Activated naive CD4-positive, alpha-beta T cell (primary cell): ENCODE measurements at places on chromosomes 3 and 15.

DNA sequence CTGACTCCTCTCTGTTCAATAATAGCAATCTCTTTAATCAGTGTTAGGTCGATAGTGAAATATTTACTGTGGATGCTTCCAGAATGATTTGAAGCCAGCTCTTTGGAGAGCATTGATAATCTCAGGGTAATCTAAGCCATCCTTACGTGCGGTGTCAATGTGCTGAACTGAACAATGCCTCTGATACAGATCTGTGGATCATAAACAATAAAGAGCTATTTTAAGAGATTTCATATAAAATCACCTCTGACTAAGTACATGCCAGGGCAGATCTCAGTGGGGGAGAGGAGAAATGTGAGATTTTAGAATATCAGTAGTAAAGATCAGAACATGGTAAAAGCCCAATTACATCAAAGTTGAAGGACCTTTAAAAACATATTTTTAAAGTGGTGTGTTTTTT, 319.3 kb upstream of the GBE1 start:
- no peak for DNase-seq

DNA sequence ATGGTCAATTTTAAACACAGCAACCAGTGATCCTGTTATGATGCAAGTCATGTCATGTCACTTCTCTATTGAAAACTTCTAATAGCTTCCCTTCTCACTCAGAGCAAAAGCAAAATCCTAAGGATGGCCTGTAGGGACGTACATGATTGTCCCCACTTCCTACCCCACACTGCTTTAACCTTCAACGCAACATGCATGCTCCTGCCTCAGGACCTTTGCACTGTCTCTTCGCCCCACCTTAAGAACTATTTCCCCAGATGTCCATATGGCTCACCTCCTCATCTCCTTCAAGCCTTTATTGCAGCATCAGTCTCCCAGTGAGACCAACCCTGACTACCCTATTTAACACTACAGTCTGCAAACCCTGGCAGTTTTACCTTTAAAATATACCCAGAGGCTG, 214.1 kb upstream of the CHRM5 start:
- no peak for DNase-seq

DNA sequence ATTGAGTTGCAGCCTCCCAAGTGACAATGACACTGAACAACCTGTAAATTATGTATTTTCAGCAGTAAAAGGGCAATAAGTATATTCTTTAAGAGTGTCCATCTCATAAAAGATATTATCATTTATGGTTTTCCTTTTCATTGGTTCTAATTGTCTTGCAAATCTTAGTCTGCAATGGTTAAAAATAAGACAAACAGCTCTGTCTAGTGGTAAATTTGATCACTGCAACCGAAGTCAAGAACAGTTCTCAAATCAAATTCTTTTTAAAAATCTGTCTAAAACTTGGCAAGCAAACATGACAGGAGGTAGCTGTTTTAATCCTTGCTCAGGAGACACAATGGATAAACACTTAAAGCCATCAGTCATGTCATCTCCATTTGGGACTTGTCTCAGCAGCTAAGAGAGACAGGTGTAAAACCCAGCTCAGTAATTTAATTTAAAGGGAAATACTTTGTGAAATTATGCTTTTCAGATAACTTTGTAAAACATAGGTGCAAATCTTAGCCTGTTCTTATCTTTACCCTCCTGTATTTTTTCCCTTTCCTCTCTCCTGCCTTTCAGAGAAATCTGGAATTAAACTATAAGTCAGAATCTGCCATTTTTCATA, 150.3 kb upstream of the ARHGEF26 start:
- DNase-seq = no peak

DNA sequence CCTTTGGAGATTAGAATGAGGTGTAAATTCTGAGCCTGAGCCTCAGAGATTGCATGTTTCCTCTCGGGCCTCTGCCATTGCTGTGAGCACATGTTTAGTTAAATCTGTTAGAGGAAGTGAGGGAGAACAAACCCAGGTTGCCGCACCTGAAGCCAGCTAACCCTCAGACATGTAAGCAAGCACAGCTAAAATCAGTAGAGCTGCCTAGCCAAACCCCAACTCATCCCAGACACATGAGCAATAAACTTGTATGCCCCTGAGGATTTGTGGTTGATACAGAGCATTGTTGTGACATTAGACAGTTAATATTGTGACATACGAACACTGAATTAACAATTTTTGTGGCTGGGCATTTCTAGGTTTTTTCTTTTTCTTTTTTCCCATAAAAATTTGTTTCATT, 41.9 kb downstream of the NMD3 start:
- no peak for DNase-seq

GRCh38 chr3:54988838-54989630, 61.2 kb upstream of the LRTM1 start:
- DNase-seq = no peak

DNA sequence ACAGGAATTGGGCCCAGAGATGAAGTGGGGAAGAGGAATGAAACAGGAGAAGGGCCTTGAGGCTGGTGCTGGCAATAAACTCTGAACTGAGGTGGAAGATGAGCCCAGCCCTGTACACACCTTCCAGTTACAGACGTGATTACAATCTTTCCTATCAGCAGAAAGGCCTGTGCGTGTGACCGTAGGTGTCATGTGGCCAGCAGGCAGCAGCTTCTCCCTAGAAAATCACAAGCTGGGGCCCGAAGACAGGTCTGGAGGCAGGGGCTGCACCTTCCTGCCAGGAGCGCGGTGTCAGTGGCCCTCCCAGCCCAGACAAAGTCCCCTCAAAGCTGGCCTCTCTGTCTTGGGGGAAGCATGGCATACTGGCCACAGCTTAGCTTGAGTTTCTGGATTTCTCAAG, 16.7 kb upstream of the PIGZ start:
- no peak for DNase-seq

DNA sequence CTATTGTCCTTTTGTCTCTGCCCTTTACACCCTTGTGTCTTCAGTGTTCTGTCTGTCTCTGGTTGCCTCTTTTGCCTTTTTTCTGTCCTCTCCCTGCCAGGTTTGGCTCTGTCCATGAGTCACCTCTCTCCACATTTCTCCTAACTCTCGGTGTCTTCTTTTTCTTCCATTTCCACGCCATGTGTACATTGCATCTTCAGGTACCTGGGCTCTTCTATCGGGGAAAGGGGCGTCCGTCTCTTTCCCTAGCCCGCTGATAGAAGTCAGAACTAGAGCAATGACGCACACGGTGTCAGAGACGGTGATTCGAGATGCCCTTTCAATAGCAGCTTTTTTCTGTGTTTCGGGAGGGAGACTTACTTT, 641 bp downstream of the OPA1 start:
- DNase-seq = peak; percentile 5

DNA sequence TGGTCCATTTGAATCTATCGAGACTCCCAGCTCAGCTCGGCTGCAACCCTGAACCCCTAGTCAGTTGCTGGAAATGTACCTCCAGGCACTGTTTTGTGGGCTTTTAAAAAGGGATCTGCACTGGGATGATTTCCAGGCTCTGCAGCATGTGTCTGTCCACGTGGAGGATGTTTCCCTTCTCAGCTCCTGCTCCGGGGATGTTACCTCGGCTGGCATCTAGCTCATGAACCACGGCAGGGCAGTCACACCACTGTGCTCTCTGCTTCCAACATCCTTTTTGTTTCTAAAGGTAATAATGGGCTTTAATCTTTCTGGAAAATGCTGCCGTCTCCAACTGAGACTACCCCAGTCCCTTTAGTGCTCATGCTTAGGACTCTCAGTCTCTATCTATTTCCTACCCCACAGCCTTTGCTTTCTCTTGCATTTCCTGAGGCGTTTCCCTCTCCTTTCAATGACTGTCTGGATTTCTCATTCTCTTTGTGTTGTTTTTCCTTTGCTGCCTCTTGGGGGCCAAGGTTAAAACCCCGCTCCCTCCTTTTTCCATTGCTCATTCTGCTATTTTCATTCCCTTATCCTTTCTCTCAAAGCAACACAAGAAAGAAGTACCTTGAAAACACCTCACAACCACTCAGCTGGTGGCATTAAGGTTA, 42.9 kb upstream of the AKAP13 start:
- DNase-seq = no peak

GRCh38 chr3:172673210-172673679, 37.6 kb downstream of the NCEH1 start:
- no peak for DNase-seq

DNA sequence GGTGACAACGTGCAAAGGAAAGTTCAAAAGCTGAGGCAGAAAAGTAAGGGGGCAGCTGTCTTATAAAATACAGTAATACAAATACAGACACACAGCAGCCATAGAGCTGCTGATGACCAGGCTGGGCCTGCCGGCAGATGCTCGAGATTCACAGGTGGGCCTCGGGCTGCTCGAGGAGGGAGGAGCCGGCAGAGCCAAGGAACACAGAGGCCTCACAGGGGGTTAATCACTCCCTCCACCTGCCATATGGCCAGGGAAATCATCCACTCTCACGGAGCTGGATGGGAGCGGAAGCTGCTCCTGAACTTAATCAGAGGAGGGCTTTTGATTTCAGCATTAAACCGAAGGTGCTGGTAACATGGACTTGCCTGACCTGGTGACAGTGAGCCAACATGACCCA, 29.6 kb upstream of the MGLL start:
- DNase-seq = no peak

- no peak for DNase-seq
Measured at GRCh38 chr15:39682366-39682765, 100.3 kb downstream of the FSIP1 start.

DNA sequence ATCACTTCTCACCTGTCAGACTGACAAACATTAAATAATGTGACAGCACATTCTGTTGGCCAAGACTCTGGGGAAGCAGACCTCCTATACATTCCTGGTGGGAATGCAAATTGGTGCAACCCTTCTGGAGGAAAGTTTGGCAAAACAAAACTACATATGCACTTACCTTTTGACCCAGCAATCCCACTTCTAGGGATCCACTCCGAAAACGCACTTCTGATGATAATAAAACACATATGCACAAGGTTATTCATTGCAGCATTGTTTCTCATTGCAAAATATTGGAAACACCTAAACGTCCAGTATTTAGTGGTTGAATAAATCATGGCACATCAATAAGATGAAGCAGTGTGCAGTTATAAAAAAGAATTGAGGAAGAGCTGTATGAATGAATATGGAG, 145.5 kb upstream of the ABHD17C start:
- no peak for DNase-seq

- DNase-seq = no peak
Measured at GRCh38 chr3:49707113-49707480, 12.4 kb downstream of the AMIGO3 start.

DNA sequence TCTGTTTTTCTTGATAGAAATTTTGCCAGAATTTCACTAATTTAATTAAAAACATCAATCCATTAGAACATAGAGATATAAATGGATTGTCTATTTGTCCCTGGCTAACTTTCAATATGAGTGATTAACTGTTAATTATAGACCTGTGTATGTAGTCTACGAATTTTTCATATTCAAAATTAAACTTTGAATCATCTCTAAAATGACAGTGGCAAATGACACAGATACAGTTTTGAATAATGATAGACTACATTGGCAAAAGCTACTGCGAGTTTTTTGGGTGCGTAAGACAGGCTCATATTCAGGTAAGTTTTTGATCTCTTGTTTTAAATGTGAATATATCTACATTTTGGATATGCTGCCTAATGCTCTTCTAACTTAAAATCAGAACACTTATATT, 86.0 kb upstream of the TBC1D5 start:
- DNase-seq = no peak

DNA sequence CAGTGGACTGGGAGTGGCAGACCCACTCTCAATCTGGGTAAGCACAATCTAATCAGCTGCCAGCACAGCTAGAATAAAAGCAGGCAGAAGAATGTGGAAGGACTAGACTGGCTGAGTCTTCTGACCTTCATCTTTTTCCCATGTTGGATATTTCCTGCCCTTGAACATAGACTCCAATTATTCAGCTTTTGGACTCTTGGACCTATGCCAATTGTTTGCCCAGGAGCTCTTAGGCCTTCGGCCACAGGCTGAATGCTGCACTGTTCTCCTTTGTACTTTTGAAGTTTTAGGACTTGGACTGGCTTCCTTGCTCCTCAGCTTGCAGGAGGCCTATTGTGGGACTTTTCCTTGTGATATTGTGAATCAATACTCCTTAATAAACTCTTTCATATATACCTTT, 477.7 kb upstream of the ZNF385D start:
- no peak for DNase-seq

DNA sequence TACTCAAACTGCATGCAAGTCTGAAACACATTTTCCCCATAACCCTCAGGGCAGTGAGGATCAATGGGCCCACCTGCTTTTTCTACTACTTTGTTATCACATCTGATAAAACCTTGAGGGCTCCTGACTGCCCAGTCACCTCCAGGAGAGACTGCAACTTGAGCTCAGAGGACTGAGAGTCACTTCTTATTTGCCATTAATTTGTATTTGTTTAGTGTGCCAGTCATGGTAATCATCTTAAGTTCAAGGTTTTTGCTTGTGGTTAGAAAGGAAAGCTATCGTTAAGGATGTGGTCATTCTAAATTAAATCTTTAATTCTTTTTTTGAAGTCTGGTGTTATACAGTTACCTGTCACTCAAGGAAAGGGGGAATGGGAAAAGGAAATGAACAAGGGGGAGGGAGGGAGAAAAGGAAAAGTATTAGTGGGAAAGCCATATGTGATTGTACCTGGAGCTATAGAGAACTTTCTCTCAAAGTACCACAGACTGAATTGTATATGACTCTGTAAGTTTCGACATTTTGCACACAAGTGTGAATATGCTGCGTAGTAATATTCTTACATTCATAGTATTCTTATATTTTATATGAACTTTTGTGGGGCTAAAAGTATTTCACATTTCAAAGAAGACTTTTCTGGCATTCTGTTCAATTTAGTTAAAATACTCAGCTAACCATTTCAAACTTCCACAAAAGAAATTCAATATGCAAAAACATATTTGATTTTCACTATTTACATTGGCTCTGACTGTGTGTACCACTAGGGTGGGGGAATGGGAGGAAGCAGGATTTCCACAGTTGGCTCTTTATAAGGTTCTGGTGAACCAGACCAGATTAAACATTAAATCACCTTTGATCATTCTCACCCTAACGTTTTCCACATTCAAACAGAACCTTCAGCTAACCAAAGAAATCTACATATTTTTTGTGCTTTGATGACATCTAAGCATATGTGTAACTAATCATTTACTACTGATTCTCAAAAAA, 166.5 kb upstream of the ATP11B start:
- no peak for DNase-seq

DNA sequence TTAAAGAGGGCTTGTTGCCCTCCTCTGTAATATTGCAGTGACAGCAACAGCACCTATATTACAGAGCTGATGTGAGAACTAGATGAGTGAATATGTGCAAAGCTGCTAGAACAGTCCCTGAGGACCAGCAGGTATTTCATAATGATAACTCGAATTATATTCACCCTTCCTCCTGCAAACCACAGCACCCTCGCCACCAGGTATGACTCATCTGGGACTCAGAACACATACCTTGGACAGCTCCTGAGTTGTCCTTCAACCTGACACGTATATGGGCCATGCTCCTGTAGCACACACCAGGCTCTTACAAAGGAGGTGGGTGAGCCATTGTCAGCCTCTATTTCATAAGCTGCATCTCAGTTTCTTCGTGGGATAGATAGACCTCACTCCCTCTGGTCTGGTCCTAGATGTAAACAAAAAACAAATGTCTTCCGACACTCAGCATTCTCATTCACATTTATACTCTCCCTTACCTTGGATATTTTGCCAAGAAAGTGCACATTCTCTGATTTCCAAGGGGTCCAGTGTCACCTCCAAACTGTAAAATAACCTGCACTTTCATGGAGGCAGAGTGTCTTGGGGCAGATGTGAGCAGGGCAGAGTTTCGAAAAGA, 124.5 kb downstream of the TLE3 start:
- DNase-seq = no peak
